ACHN (cell line): ENCODE measurements at places on chromosomes 16 and 17.

GRCh38 chr16:78199325-78200022 lies 100.0 kb downstream of the WWOX start:
- no peak for DNase-seq

DNA sequence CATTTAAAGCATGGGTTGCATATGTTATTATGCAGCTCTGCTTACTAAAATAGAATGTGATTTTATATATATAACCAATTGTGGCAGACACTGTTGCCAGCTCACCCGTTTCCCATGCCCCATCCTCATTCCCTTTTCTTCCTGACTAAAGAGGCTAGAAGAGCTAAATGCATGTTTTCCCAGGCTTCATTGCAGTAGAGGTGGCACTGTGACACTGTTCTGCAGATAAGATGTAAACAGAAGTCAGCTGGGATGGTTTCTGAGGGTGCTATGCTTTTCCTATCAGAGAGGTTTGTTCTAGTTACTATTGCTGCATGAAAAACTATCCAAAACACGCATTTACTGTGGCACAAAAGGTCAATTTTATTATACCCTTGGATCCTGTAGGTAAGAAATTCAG lies 5.7 kb upstream of the TOB1 start:
- no peak for DNase-seq

DNA sequence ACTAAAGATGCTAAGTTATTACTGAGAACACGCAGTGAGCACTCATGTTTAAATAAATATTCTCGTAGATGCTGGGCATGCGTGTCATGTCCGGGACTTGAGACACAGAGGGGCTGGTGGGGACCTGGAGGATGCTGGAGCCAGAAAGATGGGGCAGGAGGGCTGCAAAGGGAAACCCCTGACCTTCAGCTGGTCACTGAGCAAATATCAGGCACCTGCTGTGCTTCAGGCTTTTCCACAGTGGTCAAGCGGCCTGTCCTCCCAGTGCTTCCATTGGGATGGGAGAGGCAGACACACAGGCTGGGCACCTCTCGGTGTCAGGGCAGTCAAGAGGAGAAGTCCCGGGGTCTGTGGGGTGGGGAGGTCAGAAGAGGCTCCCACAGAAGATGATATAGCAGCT lies 211.4 kb downstream of the GSG1L start:
- DNase-seq = no peak

GRCh38 chr17:15238057-15238456 lies 27.1 kb downstream of the PMP22 start:
- DNase-seq = no peak

DNA sequence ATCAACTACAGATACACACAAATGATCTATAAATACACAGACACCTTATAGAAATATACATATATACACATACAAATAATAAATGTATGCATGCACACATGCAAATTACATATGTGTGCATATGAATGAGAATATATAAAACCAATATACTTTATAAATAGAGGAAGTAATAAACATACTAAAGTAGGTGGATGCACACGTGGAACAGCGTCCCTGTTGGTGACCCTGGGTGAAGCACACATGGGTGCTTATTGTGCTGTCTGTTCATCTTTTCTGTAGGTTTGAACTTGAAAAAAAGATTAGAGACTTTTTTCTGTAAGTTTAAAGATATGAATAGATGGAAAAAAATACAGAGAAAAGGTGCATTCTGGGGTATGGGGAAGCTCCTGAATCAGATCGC lies 111.3 kb downstream of the SDR42E1 start:
- DNase-seq = no peak

DNA sequence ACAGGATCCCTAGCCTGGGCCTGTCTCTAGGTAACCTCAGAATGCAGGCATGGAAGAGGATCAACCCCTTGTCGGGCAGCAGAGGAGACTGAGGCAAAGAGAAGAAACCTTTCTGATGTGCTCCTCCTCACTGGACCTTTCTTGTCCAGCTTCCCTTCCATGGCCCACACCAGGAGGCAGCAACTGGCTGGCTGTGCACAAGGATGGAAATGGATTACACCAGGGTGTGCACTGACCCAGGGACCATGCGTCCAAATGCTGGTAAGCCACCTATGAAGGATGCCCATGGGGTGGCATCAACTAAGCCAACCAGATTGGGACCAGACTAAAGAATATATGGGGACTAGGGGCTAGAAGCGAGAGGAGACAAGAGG lies 83.0 kb downstream of the N4BP1 start:
- no peak for DNase-seq

- no peak for DNase-seq
These were observed 34.8 kb downstream of the ASIC2 start for GRCh38 chr17:33258296-33258695.

- no peak for DNase-seq
These were observed 6.1 kb upstream of the PRKCA start for GRCh38 chr17:66296289-66296725.

DNA sequence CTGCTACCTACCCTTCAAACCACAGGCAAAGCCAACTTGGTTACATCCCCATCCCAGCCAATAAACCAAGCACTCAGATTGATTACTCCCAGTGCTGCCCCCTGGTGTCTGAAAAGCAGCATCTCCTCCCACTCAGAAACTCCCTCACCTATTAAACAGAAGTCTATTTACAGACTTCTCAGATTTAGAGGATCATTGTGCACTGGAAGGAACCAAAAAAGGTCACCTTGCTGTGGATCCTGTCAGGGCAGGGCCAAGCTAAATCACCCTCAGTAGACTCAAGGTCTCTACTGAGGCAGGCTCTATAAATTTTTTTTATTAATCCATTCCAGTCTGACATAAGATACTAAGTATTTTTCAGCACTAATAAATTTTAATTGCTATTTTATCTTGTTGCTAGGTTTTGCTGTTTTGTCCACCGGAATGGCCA lies 17.6 kb downstream of the HIGD1B start:
- peak; percentile 81 for DNase-seq

GRCh38 chr16:87053016-87053982 lies 263.9 kb downstream of the C16orf95 start:
- DNase-seq = no peak

DNA sequence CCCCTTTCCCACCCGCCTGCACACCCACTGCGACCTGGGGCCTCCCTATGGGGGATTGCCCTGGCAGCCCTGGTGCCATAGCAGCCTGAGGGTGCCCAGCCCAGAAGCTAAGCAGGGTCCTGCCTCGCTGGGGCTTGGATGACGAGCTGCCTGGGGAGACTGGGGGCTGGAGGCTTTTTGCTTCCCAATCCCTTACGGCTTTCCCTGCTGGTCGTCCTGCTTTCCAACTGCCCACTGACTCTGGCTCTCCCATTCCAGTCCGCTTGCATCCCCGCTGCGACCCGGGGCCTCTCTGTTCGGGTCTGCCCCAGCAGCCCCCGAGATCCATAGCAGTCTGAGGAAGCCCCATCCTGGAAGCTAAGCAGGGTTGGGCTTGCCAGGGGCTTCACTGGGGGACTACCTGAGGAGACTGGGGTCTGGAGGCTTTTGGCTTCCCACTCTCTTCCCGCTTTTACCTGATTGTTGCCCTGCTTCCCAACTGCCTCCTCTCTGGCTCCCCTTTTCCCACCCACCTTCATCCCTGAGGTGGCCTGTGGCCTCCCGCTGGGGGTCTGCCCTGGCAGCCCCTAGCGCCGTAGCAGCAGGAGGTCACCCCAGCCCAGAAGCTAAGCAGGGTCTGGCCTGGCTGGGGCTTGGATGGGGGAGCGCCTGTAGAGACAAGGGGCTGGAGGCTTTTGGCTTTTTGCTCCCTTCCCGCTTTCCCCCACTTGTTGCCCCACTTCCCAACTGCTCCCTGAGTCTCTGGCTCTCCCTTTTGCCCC lies 2292.8 kb downstream of the TP53TG3F start:
- no peak for DNase-seq
